ENCODE measurements at places on chromosomes 12 and 14.

GRCh38 chr12:83841620-83842019, 1071.0 kb downstream of the SLC6A15 start:
- peak; percentile 42 for DNase-seq

- peak; percentile 86 for DNase-seq
Observed at GRCh38 chr12:54360717-54361456, 3.4 kb downstream of the GPR84 start.

GRCh38 chr12:40137252-40137651, 31.4 kb upstream of the SLC2A13 start:
- peak; percentile 21 for DNase-seq

DNA sequence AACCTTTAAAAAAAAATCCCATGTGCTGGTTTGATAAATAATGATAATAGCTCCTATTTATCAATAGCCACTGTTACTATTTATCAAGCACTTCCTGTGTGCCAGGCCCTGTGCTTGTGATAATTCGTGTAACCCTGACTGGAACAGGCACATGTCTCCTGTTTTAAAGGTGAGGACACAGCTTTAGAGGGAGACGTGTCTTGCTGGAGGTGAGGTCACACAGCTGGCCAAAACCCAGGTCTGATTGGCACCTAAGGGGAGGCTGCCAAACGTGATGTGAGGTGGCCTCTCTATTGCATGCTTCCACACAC, 156.6 kb downstream of the VRK1 start:
- no peak for DNase-seq

DNA sequence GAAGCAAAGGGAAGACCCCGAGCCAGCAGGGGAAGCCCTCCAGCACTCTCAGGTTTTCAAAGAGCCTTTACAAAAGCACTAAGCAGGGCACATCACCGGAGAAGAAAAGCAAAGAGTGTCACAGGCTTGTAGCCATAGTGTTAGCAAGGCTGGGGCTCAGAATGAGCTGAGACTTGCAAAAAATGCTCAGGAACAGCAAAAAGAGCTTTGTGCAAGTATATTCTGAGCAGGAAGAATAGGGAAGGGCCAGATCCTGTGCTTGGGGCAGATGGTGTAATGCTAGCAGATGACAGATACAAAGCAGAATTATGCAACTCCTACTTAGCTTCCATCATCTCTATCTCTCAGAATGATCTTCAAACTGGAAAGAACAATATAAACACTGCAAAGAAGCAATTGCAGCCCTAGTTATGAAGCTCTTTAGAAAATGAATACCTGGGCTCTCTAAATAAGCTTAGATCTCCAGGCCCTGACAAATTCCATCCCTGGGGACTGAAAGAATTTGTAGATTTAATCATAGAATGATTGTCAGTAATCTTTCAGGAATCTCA, 23.7 kb upstream of the PARP11 start:
- DNase-seq = no peak

GRCh38 chr12:57063991-57064685, 14.2 kb upstream of the MYO1A start:
- DNase-seq = no peak

DNA sequence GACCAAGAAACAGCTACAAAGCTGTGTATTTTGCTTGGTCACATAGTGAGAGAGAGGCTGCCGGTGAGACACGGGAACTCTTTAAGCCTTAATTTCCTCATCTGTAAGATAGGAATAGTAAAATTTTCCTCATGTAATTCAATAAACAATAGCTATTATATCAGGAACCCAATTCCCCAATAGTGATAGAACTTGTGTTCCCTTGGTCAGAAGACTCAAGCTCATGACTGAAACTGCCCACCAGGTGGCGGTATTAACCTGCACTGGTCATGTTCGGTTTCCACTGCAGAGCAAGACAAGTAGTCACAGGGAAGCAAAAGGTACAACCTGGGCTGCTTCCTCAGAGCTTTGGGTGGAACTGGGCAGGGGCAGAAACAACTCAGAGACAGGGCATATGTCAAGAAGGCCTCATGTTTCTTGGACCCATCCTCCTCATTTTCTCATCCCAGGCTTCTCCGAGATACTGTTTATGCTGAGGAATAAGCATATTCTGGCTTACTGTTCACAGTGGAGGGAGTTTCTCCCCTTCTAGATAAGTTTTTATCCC, 4.2 kb upstream of the AJUBA start:
- peak; percentile 77 for DNase-seq

Data from foreskin fibroblast (primary cell).